ENCODE measurements at places on chromosomes 16 and 17.

GRCh38 chr17:43760254-43760852, 1.8 kb upstream of the SOST start:
- DNase-seq = peak; percentile 87

GRCh38 chr17:49132699-49133364, at the start of gene B4GALNT2:
Gene B4GALNT2, plus strand, starts transcription at chr17:49132769. Its CDS starts 24 bp downstream, at chr17:49132793.
- DNase-seq = no peak

DNA sequence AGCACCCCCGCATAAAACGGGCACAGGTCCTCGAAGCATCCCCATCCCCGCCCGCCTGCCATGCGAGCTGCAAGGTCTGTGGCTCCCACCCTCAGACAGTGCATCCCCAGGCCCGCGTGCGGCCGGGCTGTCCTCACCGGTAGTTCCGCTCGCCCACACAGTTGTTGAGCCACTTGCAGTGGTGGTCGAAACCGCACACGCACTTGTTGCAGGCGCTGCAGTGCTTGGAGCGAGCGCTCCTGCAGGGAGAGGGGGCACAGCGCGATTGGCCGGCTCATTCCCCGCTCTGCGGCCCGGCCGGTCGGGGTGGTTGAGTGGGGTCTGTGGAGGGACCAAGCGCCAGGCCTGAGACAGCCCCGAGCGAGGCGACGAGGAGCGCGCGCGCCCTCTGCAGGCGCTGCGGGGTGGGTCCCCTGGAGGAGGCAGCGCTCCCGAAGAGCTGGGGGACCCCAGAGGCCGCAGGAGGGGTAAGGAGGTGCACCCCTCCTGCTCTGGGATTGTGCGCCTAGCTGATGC, 6.0 kb upstream of the TPPP3 start:
- DNase-seq = no peak

- no peak for DNase-seq
Observed at GRCh38 chr16:46857368-46857945, 26.5 kb upstream of the C16orf87 start.

GRCh38 chr16:63527404-63527803, 1491.2 kb upstream of the CDH8 start:
- DNase-seq = no peak

DNA sequence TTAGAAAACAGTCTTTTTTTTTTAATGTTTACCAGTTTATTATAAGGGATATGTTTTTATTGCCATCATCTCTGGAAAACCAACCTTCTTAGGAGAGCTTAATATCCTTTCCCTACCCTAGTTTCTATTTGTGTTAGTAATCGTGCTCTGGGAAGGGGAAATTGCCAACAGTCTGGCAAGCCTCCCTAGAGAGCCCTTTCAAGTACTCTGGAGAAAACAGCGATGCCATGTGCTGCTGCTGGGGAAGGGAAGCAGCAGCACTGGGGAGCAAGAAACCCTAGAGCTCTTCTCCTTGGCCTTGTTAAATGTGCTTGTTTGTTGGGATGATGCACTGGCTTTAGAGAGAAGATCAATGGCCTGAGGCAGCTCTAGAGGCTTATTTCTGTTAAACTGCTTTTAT, 10.3 kb downstream of the RETREG3 start:
- DNase-seq = no peak

GRCh38 chr16:48102083-48103008, 53.4 kb downstream of the ABCC12 start:
- DNase-seq = no peak

DNA sequence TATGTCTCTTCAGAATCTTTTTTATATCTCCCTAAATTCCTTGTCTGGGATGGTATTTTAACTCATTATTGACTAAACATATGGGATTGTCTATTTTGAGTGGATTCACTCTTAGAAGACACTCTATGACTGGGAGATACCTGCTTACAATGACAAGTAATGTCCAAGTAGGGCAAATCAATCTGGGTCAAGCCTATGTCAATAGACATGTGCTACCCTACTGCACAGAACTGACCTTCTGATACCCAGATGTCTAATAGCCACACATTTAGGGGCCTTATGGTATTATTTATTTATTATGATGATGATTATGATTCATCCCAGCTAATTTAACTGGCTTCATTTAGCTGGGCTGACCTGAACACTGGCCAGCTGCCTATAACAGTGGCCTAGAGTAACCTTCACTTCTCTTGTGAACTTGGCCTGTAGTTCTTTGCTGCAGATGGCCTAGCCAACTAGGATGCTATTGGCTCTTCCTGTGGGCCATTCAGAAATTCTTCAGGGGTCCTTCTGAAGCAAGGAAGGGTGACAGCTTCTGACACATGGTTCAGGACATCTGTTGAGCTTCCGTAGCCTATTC, 138.0 kb downstream of the ANKFN1 start:
- no peak for DNase-seq

DNA sequence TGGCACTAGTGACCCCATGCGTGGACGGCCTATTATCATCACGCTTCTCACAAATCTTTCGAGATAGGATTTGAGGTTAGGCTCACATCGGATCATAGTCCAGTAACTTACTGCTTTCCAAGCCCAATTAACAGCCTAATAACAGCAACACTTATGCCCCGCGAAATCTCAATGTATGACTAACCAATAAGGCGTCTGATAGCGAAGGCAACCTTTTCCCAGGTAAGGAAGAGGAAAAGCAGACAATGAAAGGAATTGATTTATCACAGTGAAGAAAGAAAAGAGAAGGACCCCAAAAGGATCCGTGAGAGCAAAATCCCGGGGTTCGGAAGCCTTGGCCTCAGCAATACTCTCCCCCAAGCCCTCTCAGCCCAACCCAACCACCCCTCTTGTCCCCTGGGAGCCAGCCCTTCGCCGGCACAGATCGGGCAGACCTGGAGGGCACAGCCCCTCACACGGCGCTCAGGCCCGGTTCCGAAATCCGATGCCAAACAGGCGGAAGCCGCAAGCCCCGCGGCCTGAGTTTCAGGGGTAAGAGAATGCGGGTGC, 534 bp downstream of the GPATCH8 start:
- no peak for DNase-seq

GRCh38 chr17:51674579-51675255, 414.4 kb downstream of the UTP18 start:
- DNase-seq = no peak

- DNase-seq = no peak
Observed at GRCh38 chr17:2580661-2581060, 12.8 kb upstream of the PAFAH1B1 start.

DNA sequence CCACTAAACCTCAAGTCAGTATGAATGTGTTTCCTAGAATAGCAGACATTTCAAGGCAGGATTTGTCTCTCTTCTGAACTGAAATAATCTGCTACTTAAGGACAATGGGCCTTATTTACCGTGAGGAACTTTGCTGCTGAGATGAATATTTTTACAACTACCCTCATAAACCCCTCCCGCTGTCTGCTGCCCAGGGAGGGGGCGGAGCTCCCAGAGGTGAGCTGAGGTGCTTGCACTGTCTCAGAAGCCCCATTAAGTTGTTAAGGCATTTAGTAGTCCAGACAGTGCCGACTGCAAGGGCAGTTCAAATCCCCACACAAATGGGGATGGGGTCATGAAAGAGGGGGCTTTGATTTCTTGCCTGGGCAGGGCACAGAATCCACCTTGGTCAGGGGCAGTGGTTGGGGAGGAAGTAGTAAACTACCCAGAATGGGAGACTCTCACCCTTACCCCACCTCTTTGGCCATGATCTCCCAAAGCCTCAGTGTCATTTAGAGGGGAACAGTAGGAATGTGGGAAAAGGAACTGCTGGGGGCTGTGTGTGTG, 19.2 kb downstream of the HNF1B start:
- DNase-seq = no peak

DNA sequence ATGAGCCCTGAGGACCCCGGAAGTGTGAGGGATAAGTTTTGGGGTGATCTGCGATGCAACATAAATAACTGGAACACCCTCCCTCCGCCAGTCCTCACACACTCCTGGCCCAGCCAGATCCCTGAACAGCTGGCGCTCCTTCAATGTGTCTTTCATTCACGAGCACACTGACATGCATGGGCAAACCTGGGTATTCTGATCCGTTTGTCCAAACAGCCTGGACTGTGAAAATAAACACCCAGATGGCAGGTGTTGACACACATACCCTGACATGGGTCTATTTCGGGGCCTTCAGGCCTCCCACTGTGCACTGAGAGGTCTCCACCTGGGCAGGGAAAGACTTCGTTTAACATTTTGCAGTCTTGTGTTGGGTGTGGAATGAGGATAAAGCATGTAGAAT, 3.0 kb upstream of the CPNE2 start:
- no peak for DNase-seq

DNA sequence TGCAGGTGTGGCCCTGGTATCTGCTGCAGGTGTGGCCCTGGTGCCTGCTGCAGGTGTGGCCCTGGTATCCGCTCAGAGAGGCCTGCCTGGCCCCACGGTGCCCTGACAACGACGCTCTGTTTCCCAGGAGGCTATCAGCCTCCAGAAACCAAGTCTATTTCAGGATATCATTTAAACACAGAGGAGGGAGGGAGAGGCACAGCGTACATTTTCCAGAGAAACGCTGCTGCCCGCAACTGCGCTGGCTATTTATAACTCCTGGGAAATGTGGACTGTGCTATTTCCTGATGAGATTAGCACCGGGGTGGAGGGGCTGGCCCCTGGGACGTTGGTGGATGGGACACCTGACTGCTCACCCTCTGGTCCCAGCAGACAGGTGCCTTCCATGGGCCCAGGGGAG, 22.5 kb downstream of the TIMM22 start:
- no peak for DNase-seq

DNA sequence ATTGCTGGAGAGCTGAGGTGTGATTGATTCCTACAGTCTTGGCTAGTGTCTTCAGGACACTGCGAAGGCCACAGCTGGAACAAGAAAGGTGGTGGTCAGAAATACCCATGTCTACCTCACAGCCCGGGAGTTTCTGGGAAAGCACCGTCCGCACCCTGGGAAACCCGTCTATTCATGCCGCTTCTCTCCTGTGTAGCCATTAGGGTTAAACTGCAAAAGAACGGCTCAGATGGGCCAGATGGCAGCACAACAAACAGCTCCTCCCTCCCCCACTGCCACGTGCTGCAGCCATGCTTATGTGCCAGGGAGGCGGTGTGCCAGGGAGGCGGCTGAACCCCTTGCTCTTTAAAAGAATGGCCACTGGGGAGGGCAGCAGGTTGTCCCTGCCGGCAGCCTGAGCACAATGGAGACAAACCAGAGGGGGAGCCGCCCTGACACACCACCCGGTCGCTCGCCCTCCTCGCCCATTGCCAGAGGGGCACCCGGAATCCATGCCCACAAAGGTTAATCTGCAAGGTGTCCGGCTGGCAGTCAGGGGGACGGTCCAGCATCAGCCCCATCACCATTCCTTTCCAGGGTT, 65.2 kb downstream of the CYTH1 start:
- no peak for DNase-seq

- DNase-seq = no peak
Observed at GRCh38 chr16:23110257-23110899, 38.9 kb downstream of the USP31 start.

GRCh38 chr16:67562918-67563707, 787 bp downstream of the CTCF start:
- DNase-seq = peak; percentile 22

GRCh38 chr17:39939588-39940419, 12.3 kb downstream of the LRRC3C start:
- DNase-seq = no peak

- no peak for DNase-seq
Observed at GRCh38 chr17:4786106-4786511, at the start of gene VMO1. Gene VMO1, minus strand, starts transcription at chr17:4786364. Its CDS starts 12 bp downstream, at chr17:4786352.

DNA sequence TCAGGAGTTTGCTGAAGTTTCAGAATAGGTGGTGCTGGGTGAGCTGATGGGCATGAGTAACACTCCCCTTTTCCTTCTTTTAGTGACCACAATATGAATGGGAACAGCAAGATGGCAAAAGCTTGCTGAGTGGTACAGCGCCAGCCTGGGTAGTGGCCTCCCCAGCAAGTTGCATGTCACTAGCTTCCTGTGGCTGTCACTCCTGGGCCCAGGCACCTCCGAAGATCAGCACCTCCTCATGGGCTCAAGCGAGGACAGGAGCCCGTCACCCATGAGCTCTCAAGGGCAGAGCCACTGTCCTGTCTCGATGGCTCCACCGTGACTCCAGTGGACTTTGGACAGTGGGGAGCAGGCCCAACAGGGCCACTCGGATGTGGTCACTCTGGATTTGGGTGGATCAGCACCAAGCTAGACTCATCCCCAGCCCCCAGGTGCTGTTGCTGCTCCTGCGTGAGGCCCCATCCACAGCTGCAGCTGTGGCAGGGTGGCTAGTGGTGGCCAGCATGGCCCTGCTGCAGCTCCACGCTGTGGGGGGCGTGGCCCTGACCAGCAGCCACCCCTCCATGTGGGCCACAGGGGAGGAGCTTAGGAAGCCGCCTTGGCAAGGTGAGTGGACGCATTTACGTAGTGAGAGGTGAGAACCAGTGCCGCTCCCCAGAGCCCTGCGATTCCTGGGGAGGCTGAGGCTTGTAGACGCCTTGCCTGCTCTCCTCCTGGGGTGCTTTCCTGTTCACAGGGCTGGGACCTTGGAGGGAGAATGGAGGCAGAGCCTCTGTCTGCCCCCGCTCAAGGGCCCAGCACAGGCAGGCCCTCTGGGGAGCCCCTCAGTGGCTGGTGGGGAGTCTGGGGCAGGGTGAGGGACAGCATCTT, 13.6 kb upstream of the DNASE1 start:
- no peak for DNase-seq

DNA sequence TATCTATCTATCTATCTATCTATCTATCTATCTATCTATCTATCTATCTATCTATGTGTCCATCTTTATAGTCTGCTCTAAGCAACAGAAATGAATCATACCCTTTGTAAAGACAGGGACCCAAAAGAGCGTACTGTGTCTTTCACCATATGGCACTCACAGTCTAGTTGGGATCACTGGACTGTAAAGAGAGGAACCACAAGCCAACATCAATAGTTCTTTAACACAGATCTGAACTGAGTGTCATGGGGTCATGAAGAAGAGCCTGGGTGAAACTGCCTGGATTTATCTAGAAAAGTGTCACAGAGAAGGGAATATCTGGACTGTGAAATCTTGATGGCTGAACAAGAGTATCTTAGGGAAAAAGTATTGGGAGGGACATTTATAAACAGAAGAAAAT, 619.1 kb upstream of the SOX9 start:
- no peak for DNase-seq

GRCh38 chr17:31131299-31131698, 36.5 kb downstream of the NF1 start:
- DNase-seq = no peak

DNA sequence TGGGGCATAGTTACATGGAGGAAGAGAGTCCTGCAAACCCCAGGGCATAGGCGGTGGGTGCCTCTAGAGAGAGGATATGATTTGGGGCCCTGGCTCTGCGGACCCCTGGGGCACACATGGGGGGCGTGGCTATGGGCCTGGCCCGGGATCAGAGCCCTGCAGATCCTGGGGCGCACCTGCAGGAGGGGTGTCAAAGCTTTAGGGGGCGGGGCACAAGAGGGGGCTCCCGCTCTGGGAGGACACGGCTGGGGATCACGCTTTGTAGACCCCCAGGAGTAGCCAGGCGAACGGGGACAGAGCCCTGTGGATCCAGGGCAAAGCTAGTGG, 497 bp downstream of the BCL7C start:
- no peak for DNase-seq

Measured in stimulated activated CD8-positive, alpha-beta memory T cell treated with anti-CD3 and anti-CD28 coated beads, Interleukin-7, amount 100 ng/mL, for 24 hours (primary cell).